NCI-H1092 (cell line): ENCODE measurements at places on chromosomes 5 and 9.

DNA sequence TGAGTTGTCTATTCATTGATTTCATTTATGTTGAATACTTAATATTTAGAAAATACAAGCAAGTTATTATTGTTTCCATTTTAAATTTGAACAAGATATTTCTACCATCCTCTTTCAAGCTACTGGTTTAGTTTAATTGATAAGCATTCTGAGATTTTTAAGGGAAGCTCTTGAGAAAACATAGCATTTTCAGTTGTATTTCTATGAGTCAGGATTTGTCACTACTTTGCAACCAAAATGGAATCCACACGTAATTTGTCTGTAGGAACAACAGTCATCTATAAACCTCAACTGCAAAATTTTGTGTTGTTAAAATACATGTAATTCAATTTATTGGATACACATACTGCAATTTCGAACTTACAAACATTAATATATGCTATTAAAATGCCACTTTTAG, 74.0 kb downstream of the PRR16 start:
- no peak for DNase-seq

- DNase-seq: no peak
These were observed 6.7 kb downstream of the DDX31 start for GRCh38 chr9:132663117-132663516.

GRCh38 chr9:87256973-87257372, 240.7 kb upstream of the DAPK1 start:
- DNase-seq: no peak

- no peak for DNase-seq
These were observed 233.9 kb upstream of the ZNF608 start for GRCh38 chr5:124980163-124980941.

DNA sequence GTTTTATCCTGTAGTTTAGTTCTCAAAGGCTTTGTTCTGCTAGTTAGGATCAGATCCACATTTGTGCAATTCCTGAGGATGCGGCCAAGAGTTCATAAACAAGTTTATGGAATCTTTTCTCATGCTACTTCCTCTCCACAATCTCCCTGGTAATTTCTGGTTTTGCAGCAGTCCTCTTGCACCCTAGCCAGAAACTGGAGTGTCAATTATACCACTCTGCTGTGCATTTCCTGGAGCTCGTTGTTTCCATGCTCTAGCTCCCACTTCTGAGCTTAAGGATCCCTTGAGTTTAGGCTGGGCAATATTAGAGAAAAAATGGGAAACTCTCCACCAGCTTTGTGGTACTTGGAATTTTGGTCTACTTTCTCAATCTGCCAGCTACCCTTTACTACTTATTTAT, 474.7 kb downstream of the DIRAS2 start:
- DNase-seq: peak; percentile 22

GRCh38 chr9:77166193-77166592, 11.1 kb upstream of the VPS13A start:
- no peak for DNase-seq

GRCh38 chr9:33465596-33466564, 7.8 kb downstream of the NOL6 start:
- no peak for DNase-seq
